Diencephalon (tissue), 1 donor: ENCODE measurements at places on chromosomes 16 and 17. TPM values are rescaled to one million over a fixed set of nuclear protein-coding genes. Genes with fewer than 3 reads are reported as not detected.

Gene ZNF594
- 27.7 TPM for total RNA-seq

Gene EVPL
- total RNA-seq = under 0.01 TPM

Gene DOK4
- 62.5 TPM for total RNA-seq

Gene CHST5
- total RNA-seq = 0.92 TPM

Gene FLYWCH2
- 42.2 TPM for total RNA-seq

Gene KRTAP9-2
- total RNA-seq = not detected

Gene GDPD3
- 0.46 TPM for total RNA-seq

Gene CACNG5
- total RNA-seq = 12.2 TPM

Gene KPNB1
- total RNA-seq = 159 TPM

Gene CENPV
- 71.0 TPM for total RNA-seq

Gene CHST6
- 5.3 TPM for total RNA-seq

Gene CCL1
- not detected for total RNA-seq

Gene NPW
- not detected for total RNA-seq

Gene LPO
- total RNA-seq = 0.23 TPM

Gene KRT9
- total RNA-seq = not detected

Gene SAMD14
- 29.8 TPM for total RNA-seq

Gene BICDL2
- not detected for total RNA-seq

Gene WNK4
- 0.69 TPM for total RNA-seq

Gene CES3
- under 0.01 TPM for total RNA-seq

Gene AKAP10
- total RNA-seq = 40.4 TPM

Gene TCAP
- 1.4 TPM for total RNA-seq

Gene TIMP2
- total RNA-seq = 94.6 TPM

Gene FADS6
- total RNA-seq = 5.5 TPM

Gene MPRIP
- total RNA-seq = 134 TPM

Gene FBXL19
- 49.8 TPM for total RNA-seq

Gene WBP2
- 52.1 TPM for total RNA-seq

Gene TBC1D26
- 0.23 TPM for total RNA-seq

Gene ACSM2A
- total RNA-seq = not detected

Gene NPIPB6
- total RNA-seq = 0.92 TPM

Gene CA7
- not detected for total RNA-seq

Gene TBL3
- total RNA-seq = 13.1 TPM

Gene FBXW10B
- 0.69 TPM for total RNA-seq

Gene KRT28
- total RNA-seq = not detected

Gene PYY
- total RNA-seq = not detected

Gene NPIPA2
- total RNA-seq = 0.69 TPM

Gene ZNF75A
- total RNA-seq = 32.8 TPM

Gene TP53TG3B
- not detected for total RNA-seq

Gene ARHGDIG
- total RNA-seq = 68.7 TPM

Gene SDK2
- total RNA-seq = 8.8 TPM

Gene CD300E
- not detected for total RNA-seq

Gene AANAT
- not detected for total RNA-seq

Gene VAC14
- 26.5 TPM for total RNA-seq

Gene PDILT
- total RNA-seq = not detected

Gene SPIRE2
- total RNA-seq = 21.0 TPM

Gene IL21R
- total RNA-seq = 0.69 TPM

Gene ABCA6
- 6.2 TPM for total RNA-seq

Gene KRT17
- total RNA-seq = not detected
